ENCODE measurements at places on chromosomes 2 and 18. TPM values are rescaled to one million over a fixed set of nuclear protein-coding genes. Genes with fewer than 3 reads are reported as not detected.

DNA sequence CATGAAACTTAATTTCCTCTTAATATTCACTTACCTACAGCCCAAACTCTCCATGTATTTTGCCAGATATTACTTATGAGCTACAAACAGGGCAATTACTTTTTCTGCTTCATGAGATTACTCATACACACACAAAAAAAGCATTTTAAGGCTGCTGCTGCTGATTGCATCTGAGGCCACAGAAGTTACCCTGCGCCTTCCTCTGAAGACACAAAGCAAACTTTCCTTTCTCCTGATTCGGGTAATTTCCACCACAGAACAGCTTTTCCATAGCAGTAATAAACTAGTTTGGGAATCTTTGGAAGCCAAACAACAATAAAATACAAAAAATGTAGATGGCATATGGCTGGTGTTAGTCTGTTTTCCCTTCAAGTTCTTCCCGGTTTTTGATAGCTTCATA lies 6.2 kb downstream of the TTC32 start:
- DNase-seq = no peak

- DNase-seq = no peak
Measured at GRCh38 chr2:170717991-170718589, 3.0 kb downstream of the SP5 start.

DNA sequence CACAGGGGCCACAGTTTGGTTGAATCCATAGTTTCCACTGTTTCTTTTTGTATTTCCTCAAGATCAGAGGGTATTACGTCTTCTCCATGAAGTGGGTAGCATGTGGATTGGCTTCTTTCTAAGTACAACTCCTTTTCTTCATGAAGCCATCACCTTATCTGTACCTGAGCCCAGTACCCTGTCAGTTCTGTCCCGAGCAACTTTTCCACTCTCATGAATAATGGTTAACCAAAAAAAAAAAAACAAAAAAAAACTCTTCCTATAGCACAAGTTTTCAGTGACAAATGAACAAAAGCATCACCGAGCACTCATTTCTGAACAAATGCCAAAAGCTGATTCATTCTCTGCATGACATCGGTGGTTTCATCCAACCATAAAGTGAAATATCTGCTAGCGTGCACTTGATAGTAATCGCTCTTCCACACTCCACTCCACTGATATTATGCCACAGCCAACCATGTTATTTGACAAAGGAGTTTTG lies 53.0 kb upstream of the CCDC150 start:
- DNase-seq = peak; percentile 86

DNA sequence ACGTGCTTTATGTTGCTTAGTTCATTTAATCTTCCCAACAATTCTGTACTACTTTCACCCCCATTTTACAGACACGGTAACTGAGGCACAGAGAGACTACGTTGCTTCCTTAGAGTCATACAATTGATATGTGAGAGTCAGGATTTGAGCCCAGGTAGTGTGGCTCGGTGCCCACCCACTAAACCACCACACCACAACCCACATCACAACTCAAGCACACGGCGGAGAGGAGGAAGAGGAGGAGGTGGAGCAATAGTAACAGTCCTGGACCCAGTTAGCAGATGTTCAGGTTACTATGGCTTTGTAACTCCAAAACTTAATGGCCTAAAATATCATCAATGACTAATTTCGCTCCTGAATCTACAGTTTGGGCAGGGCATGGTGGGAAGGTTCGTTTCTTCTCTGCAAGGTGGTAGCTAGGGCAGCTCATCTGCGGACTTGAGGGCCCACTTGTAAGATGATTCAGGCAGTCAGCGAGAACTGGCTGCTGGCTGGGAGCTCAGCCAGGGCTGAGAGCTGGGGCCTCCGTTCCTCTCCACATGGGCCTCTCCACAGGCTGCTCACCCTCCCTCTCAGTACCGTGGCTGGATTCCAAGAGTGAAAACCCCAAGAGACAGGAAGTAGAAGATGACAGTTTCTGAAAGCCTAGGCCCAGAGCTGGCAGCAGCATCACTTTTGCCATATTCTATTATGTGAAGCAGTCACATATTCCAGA lies 167.1 kb downstream of the ZFP36L2 start:
- DNase-seq = peak; percentile 98

DNA sequence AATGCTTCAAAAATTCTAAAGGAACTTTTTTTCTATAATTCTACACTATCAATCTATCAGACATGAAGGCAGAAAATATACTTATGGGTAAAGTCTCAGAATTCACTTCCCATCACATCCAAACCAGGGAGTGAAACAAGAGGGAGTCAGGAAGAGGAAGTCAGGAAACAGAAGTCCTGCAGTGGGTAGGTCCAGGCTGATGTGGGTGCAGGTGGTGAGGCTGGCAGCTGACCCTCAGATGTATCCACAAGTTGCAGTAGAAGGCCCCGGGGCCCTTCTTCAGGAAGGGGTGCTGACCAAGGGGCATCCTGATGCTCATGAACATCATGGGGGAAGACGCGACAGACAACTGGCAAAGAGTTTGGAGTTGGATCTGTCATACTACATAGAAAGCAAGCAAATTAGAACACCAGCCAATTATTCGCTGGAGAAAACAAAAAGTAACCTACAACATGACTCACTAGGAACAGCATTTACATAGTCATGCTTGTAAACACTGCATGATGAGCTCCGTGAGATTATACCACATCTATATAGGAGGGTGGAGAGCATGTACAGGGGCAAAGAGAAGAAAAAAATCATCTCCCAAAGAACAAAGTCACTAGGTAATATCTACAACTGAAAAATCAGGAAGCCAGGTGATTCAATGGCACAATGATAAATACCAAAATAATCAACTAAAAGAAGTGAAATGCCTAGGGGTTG lies 4.2 kb downstream of the UXS1 start:
- peak; percentile 82 for DNase-seq

DNA sequence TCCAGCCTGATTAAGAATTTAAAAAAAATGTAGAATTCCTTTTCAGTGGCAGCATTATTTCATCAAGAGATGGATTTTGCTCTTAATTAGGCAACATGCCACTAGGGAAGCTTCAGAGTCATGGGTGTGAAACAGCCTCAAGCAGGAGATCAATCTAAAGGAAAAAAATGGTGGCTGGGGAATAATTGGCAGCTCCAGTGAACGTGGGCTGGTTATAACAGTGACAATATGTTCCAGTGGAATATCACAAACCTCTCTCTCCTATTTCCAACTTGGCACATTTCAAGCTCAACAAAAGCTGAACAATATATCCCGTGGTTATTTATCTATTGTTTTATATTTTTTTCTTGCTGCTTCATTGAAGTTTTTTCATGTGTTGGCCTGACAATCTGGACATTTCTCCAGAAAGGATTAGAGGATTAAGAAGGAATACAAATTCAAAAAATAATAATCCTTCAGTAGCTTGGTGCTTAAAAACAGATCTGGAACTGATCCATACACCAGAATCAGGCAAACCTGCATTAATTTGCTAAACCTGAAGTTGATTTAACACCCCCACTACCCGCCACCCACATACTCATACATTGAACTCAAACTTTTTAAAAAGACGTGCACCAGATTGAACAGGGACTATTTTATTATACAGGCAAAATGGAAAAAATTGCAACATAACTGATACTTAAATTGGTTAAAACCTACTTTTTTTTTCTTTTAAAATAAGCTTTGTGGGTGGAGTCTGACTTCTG lies 255.9 kb upstream of the SPRED2 start:
- no peak for DNase-seq

DNA sequence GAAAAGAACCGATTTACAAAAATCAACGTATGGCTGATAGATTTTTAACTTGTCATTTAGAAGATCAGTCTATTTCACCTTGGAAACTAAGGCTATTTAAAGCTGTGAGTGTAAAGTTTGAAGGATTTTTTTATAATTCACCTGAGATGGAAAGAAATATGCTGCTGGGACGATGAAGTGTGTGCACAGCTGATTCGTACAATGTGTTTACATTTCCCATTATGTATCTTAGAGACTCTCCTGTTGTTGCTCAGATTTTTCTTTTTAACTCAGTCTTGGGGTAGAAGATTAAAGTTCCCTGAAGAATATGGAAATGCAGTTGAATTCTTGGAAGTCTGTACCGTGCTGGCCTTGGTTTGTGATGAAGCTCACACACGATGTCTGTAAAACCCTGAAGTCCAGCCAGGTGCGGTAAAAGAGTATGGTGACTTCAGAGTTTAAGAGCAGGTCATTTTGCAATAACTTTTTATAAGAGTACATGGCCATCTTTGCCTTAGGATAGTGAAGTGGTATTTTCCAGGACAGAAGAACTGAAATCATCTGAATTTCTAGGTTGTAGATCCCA lies 250.1 kb downstream of the PRKCE start:
- DNase-seq = no peak

DNA sequence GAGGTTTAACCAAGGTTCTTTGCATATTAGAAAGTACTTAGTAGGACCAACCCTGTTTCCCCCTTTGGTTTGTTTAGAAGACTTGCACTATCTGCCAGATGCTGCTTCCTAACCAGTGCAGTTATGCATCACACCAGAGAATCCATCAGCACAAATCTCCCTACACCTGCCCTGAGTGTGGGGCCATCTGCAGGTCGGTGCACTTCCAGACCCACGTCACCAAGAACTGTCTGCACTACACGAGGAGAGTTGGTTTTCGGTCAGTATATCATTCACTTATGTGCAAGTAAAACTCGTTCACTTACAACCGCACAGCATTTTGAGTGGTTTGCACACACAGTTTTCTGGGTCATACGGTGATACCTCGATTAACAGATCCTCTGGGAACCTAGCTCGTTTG lies 69.7 kb downstream of the ZNF532 start:
- no peak for DNase-seq

DNA sequence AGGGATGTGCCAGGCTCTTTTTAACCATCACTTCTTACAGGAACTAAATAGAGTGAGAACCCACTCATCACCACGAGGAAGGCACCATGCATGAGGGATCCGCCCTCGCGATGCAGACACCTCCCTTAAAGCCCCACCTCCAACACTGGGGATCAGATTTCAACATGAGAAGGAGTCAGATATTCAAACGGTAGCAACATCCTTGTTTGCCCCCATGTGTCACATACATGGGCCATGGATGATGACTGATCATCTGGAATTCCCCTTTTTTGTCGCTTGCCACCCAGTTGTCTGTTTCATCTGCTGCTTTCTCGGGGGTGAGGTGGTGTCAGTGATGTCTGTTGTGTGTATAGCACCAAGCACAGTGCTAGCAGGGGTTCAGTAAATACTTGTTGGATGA lies 57.9 kb downstream of the NCK2 start:
- DNase-seq = no peak

DNA sequence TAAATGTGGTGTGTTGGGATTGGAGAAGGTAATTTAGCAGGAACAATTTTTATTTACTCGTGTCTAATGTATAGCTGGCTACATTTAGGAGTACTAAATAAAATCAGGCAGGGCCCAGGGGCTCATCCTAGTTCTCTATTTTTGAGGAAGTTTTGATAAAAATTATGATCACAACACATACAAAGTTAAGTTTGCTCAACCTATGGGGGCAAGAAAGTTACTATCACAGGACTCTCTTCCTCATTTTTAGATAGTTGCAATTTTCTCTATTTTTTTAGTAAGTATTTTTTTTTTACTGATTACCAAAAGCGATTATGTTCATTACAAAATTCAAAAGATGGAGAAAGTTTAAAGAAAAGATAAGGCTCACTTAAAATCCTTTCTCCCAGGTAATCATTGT lies 60.0 kb upstream of the RPE start:
- no peak for DNase-seq

GRCh38 chr2:136373029-136373428 lies 255.1 kb upstream of the CXCR4 start:
- DNase-seq = no peak

DNA sequence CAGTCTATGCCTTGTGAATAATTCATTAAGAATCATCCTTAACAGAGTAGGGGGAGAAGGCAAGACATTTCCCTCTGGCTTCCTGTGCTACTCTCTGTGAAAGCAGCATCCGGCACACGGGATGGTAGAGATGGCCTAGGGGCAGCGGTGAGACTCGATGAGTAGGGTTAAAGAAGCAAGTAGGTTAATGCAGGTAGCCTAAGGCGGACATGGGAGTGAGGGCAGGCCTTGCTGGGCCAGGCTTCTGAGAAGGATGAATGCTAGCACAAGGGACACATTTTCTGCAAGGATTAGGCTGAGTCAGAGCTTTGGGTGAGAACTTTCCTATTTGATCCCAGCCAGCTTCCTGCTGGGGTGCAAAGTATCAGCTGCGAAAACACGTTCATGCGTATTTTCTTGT lies 80.8 kb downstream of the NXPH2 start:
- no peak for DNase-seq

DNA sequence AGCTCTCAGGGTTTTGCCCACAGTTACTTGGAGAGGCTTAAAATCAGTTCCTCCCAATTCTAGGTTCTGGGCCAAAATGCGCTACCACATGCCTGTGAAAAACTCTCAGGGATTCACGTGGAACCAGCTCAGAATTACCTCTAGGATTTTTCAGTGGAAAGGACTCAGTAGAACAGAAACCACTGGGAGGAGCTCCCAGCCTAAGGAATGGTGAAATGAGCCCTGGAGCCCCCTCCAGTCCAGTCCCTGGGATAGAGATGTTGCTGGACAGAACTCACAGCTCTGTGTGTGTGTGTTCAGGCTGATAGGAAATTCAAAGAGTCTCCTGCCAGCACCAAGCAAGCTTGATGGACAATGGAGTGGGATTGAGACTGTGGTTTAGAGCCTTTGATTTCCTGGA lies 21.1 kb upstream of the SLC9A4 start:
- DNase-seq = no peak

DNA sequence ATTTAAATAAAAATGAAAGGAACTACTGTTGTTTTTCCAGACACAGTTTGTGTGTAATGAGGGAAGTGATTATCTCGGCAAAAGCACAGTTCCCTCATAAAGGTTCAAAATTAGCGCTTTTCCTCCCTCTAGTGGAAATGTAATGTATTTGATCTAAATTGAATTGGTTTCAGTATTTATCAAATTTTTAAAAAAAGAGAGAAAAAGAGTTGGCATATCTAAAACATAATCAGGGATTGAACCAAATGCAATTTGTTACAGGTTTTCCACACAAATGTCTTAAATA lies 37.5 kb downstream of the CMPK2 start:
- peak; percentile 54 for DNase-seq

DNA sequence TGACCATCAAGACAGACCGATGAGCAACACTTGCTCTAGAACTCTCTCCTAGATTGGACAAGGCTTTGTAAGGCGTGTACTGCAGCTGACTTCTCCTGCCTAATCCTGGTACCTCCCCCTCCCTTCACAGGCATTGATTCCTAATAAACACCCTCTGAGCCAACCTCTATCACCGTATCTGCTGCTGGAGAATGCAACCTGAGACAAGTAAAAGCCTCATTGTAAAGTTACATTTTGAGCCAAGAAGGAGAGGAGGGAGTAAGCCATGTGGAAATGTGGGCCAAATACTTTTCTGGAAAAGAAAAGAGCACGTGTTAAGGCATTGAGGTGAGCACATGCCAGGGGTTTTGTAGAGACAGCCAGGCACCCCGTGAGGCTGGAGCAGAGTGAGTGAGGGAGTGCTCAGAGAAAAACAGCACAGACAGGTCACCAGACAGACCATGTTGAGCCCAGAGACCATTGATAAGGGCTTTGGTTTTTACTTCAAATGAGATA lies 2.6 kb upstream of the WDFY1 start:
- no peak for DNase-seq

Gene SLC4A3
- 1.1 TPM for total RNA-seq

Gene NETO1
- total RNA-seq = 0.36 TPM

Gene SERPINB11
- total RNA-seq = not detected

Gene MAB21L4
- total RNA-seq = not detected

Gene SULT1C4
- total RNA-seq = 0.56 TPM

Gene STK25
- total RNA-seq = 203 TPM

Data from IMR-90 (cell line).